T-helper 22 cell (primary cell): ENCODE measurements at places on chromosomes 2 and 18.

- DNase-seq, result no peak
These were observed 365.4 kb downstream of the ADCYAP1 start for GRCh38 chr18:1270081-1270480.

DNA sequence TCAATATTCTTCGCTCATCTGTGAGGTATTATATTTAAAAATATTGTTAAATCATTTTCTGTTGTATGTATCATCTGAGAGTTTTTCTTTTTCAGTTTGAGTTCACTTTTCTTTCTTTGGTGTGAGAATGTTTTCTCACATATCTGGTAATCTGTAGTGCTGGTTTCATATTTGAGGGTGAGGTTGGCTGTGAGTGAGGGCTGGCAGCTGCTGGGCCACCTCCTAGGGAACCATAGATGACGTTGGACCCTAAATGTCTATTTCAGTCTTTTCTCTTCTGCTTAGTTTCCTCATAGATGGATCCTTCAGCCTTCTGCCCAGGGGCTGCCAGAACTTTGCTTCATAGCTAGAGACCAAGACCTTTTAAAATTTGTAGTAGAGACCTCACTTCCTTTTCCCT, 33.5 kb downstream of the MGAT5 start:
- DNase-seq, result no peak

DNA sequence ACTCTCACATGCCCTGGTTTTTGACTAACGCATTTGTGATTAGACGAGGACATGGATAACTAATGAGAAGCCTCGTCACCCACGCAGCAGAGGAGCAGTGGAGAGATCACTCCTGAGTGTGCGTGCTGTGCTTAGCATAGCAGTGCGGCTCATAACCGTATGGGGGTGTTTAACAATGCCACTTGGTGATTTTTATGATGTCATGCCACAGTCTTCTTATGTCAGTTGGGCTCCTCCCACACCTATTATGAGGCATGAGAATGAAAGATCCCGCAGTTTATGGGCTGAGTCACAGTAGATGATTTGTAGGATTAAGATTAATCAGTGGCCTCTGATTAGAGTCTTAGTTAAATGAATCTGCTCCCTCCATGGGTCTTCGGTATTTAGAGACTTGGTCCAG, 2.5 kb upstream of the SMIM21 start:
- DNase-seq, result no peak

- DNase-seq, result no peak
These were observed 10.0 kb downstream of the RAPGEF4 start for GRCh38 chr2:172745636-172746035.

DNA sequence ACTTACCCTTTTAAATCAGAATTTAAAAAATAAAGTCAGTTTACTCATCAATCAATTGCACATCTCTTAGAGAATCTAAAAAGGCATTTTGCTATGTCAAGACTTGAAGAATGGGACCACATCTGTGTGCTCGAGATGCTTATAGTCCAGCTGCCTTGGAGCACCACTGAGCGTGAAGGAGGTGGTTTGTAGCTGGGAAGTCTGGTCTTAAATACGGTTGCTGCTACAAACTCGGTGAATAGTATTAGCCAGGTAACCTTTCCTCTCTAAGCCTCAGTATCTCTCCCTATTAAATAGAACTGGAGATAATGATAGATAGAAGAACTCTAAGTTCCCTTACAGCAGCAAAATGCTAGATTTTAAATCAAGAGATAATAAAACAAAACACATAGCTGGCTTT, 289.7 kb downstream of the TRIB2 start:
- no peak for DNase-seq

GRCh38 chr2:149056541-149057255, 18.2 kb downstream of the LYPD6B start:
- DNase-seq, result no peak

GRCh38 chr2:190740449-190740848, 91.6 kb downstream of the NAB1 start:
- DNase-seq, result no peak

- DNase-seq, result no peak
These were observed 73.1 kb downstream of the ANKRD44 start for GRCh38 chr2:197237291-197238042.

DNA sequence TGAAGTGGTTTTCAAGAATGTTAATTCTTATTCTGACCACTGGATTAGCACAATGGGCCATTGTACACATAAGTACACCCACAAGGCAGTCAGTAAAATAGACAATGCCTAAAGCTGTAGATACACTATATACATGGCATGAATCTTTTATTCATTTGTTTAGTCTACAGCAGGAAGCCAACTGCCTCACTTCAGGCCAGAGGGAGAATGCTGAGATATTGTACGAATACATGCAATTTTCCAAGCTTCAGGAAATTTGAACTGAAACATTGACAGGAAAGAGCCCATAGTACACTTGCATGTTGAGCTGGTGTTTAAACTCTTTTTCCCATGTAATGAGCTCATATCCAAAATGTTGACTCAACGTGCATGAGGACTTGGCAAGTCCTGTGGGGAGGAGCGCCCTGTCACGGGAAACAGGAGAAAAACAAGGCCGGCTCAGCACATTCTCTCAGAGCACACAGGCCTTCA, 111.6 kb upstream of the CYP1B1 start:
- DNase-seq, result no peak

- no peak for DNase-seq
These were observed 17.0 kb downstream of the SMAD7 start for GRCh38 chr18:48933578-48934414.

- no peak for DNase-seq
These were observed 111.9 kb downstream of the AP1S3 start for GRCh38 chr2:223725494-223725893.

DNA sequence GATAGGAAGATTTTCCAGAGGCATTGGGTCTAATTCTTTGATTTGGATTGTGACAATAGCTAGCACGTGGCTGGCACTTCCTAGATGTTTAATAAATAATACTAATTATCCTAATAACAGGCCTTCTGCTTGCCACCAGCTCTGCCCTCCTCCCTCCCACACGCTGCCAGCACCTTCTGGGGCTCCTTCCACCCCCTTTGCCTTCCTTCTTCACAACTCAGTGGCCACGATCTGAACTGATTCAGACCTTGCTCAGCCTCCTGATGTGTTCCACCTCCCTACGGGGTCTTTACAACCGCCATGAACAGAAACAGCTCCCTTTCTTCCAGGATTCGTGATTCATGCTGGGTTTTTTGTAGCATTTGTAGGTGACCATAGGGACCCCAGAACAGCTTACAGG, 310.3 kb upstream of the HS6ST1 start:
- DNase-seq, result no peak

GRCh38 chr2:201642579-201643215, 606 bp downstream of the TMEM237 start:
- peak; percentile 72 for DNase-seq

DNA sequence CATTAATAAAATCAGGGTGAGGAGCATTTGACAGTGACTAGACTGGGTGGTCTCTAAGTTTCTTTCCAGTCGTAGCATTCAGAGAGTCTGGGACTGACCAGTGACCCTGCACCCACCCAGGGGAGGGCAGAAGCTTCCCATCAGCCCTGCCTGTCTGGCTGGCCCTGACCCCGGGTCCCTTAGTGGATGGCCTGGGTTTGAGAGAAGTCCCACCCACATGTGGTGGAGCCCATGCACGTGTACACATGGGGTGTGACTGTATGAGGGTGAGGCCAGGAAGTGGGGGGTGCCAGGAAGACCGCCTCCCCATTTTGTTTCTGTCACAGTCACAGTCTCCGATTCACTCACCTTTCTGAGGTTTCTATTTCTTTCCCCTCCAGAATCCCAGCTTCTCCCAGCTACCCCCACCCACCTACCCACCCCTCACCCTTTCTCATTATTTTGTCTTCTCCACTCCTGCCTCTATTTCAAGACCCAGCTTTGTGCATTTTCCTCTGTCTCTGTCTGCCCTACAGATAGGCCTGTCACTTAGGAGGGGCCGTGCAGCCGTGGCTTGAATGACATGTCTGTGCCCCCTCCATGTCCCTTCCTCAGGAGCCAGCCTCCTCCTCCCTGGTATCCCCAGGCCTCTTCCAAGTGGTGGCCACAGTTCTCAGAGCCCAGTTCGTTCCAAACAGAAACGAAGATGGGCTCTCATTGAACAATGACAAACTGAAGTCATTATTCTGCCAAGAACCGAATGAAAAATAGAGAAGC, 13.6 kb downstream of the CIB4 start:
- DNase-seq, result no peak

DNA sequence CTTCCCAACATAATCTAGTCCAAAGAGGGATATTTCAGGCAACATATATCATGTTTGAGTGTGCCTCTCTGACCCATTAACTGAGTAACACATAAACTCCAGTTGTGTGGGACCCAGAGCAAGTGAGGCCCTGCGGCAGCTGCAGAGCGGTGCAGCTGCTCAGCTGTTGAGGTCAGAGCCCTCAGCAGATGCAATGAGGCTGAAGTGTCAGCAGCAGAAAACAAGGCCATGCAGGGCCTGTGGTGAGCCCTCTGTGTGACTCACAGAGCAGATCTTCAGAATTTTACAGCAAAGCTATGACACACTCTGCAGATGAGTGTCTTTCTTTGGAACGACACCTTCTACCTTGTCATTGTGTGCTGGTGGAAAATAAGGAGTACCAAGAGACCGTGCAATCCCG, 168.5 kb downstream of the CBLN2 start:
- no peak for DNase-seq

DNA sequence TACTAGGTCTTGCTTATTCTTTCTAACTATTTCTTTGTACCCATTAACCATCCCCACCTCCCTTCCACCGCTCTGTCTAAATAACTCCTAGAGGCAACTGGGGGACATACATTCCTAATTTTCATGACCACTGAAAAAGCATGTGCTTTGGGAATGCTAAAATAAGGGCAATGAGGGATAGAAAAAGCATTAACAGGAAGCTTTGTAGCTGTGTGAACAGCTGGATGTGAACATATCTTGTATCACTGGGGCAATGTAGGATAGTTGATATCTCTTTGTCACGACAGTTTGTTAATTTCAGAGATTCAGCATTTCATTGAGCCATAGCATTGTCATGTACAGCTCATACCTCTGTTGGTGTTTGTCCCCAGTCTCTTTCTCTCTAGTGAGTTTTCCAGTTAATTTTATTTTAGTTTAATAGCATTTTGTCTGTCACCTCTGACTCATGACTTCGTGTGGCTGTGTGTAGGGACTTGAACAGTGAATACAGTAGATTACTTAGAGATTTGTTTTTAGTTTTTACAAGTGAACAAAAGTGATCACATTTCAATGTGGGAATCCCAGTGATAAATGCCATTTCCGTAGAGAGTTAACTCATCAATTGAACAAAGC, 230.3 kb upstream of the NRP2 start:
- DNase-seq, result no peak

DNA sequence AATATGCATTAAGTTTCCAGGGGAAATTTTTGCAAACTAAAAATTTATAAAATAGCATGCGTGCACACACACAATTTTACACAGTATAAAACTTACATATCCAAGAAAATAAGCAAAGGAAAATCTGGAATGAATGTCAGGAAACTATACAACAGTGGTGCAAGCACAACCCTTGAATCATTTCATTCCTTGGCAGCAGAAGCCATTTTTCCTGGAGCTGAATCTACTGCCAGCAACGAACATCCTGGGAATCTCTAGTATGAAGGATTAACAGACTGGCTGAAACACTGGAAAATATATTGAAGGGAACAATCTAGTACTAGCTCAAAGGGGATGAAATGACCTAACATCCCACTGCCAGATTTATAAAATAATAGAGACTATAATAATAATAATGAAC, 235.3 kb downstream of the DYM start:
- no peak for DNase-seq

- no peak for DNase-seq
These were observed 1325.4 kb upstream of the ZEB2 start for GRCh38 chr2:145845207-145845894.

GRCh38 chr2:125573432-125573831, 1082.5 kb upstream of the GYPC start:
- DNase-seq, result no peak

DNA sequence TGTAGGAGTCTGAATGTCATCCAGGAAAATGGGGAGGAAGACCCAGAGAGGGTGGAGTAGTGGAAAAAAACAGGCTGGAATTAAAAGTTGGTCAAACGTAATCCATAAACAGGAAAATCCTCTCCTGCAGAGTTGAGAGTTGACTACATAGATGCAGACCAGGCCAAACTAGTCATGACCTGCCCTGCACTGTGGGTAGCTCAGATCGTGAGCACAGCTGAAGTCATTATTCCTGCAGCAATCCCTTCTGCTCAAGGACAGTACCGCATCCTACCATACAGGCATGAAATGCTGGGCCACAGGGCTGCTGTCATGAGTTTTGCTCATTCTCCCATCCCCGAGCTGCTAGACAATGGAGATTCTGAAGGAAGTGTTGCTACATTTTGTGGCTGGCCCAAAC, 352.2 kb downstream of the EN1 start:
- DNase-seq, result no peak

DNA sequence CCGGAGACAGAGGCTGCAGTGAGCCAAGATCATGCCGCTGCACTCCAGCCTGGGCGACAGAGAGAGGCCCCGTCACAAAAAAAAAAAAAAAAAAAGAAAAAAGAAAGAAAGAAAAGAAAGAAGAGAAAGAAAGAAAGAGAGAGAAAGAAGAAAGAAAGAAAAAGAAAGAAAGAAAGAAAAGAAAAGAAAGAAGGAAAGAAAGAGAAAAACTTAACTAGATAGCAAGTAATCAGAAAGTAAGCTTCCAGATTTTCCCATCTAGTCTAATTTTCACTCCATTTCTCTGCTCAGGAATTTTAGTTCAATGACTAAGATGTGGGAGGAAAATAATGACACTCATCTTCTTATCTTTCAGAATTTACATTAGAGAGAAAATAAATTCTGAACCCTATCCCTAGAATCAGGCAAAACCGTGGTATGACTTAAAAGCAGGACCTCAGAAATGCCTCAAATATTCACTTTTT, 2.4 kb downstream of the GFPT1 start:
- DNase-seq, result no peak

DNA sequence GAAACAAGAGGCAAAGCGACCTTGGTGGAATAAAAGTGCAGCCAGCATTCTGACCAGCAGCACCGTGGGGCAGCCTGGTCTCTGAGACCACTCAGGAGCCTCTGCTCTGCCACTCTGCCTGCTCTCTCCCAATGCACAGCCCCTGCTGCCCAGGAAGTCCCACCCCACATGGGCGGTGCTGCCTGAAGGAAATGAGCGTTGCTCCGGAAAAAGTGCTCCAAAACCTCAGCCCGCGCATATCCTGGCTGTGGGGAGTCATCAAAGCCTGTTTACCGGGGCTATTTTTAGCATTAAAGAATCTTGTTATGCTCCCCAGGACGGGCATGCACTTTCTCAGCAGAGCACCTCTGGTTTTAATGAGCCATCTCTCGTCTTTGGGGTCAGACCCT, 54.5 kb downstream of the EPAS1 start:
- peak; percentile 47 for DNase-seq
